ENCODE measurements at places on chromosomes 7 and 10. TPM values are rescaled to one million over a fixed set of nuclear protein-coding genes. Genes with fewer than 3 reads are reported as not detected.

The FKBP6 gene
- total RNA-seq, result not detected

The ATOH7 gene
- not detected for total RNA-seq

The CYP3A7 gene
- not detected for total RNA-seq

The TRIM4 gene
- 16.0 TPM for total RNA-seq

The NRG3 gene
- total RNA-seq, result not detected

The CYP2C19 gene
- total RNA-seq, result not detected

The ZNF853 gene
- not detected for total RNA-seq

The SPAG6 gene
- not detected for total RNA-seq

The RBP4 gene
- 4.5 TPM for total RNA-seq

The TRIL gene
- not detected for total RNA-seq

The SPDYE8 gene
- not detected for total RNA-seq

The CCDC3 gene
- not detected for total RNA-seq

The WDR11 gene
- total RNA-seq, result 40.4 TPM

The TRIP6 gene
- 20.0 TPM for total RNA-seq

DNA sequence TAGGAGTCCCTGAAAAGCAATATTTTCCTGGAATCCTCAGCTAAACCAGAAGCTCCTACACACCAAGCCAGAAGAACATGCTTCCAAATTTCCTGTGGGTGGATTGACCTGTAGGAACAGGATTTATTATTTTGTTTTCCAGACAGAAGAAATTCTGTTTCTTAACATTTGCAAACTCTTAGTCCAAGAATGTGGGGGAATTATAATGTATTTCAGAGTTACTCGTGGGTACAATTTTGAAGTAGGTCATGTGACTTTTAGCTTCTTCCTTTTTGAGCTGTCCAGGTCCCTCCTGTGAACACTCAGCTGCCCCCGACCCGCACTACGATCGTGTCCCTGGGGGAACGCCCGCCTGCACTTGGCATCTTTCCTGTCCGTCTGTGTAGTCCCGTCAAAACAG, 27.7 kb upstream of the VIPR2 start:
- no peak for DNase-seq

DNA sequence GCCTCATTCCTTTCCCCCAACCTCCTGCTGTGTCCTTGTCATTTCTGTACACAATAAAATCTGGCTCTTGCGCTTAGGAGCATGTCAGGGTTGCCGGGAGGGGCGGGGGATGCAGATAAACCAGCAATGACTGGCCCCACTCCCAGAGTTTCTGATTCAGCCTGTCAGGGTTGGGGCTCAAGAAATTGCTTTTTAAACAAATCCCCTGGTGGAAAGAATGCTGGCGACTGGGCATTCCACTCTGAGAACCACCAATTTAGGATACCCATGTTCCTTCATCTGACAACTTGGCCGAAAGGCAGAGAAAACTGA, 376.4 kb downstream of the TCERG1L start:
- no peak for DNase-seq

DNA sequence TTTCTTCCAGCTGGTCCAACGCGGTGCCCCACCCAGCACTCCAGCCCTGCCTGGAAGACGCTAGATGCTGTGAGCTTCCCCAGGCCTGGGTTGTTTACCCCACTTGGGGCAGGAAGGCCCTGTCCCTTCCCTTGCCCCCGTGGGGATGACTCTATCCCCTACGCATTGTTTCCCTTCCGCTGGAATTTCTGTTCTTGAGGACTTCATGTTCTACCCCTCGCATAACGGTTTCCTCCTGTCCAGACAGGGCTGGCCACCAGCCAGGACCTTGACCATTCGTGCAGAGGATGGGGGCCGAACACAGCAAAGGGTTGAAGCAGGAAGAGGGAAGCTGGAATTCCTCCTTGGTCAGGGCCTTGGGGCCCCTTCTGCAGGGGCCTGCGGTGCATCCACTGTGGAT, 14.7 kb upstream of the SERPINE1 start:
- no peak for DNase-seq

GRCh38 chr10:128922172-128922571, 544.9 kb upstream of the MGMT start:
- no peak for DNase-seq

DNA sequence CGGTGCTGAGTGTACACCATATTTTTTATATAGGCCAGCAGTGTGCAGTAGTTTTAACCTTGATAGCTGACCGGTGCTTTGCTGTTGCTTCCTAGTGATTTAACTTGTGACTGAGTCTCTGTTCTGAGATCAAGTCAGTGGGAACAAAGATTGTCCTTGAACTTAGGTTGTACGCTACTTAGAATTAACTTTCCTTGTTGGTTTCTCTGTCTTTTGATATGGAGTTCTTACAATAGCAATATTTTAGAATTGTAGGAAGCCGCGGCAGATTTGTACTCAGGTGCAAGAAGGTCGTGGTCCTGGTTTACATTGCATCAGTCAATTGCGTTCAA, 1.3 kb downstream of the DDX21 start:
- DNase-seq, result no peak

- DNase-seq, result no peak
Observed at GRCh38 chr7:107100824-107101223, 56.3 kb downstream of the PRKAR2B start.

DNA sequence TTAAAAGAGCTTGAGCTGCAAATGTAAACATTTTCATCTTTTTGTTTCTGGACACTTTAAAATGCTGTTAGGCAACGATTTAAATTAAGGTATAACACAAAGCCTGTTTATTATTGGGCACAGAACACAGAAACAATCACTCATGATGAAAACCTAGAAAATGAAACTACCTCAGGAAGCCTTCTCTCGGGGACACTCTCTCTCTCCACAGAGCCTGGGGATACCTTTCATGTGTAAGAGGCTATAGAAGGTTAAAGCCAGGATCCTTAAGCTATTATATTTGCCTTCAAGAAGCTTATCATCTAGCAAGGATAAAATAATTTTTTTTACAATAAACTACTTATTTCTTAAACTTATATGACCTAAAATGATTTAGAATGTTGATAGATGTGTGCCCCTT, 194.1 kb downstream of the SKAP2 start:
- no peak for DNase-seq

GRCh38 chr7:1856161-1856887, 186.2 kb downstream of the ELFN1 start:
- no peak for DNase-seq

DNA sequence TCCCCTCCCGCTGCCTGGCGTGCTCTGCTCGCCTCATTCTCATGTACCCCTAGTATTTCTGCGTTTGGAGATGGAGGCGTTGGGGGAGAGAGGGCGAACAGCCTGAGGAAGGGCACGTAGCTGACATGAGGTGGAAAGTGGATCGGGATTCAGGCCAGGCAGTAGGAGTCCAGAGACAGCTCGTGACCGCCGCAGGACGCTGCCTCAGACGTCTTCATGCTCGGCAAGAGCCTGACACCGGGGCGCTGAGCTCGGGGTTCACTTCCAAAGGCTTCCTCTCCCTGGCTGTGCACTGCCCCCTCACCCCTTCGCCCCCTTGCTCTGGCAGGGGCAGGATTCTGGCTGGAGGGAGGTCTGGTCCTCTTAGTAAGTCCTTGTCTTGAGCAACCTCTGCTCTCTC, 374.4 kb upstream of the MKI67 start:
- DNase-seq, result no peak

- DNase-seq, result no peak
Observed at GRCh38 chr10:123891144-123892071, at the start of gene CPXM2. TSS of gene CPXM2 (minus strand) at chr10:123891807. CDS start at chr10:123891659, 148 bp downstream.

GRCh38 chr10:73863039-73863817, 11.1 kb downstream of the CAMK2G start:
- no peak for DNase-seq

GRCh38 chr10:124647421-124648130, 96.6 kb downstream of the FAM53B start:
- peak; percentile 45 for DNase-seq

GRCh38 chr10:45419676-45420025, 45.6 kb downstream of the ALOX5 start:
- no peak for DNase-seq

DNA sequence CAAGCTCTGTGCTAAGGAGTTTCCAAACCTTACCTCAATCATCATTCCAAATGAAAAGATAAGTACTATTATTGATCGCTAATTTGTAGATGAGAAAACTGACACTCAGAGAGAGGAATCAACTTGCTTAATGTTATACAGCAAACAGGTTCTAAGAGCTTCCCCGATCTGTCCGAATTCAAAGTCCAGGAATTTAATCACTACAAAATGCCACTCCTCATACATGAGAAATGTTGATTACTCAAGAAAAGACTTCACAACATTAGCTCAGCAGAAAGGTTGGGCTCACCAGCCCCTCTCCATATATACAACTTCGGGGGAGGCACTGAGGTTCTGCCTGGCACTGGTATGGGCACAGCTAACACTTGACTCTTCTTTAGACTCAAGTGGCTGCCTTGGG, 80.7 kb downstream of the SLC16A9 start:
- no peak for DNase-seq

DNA sequence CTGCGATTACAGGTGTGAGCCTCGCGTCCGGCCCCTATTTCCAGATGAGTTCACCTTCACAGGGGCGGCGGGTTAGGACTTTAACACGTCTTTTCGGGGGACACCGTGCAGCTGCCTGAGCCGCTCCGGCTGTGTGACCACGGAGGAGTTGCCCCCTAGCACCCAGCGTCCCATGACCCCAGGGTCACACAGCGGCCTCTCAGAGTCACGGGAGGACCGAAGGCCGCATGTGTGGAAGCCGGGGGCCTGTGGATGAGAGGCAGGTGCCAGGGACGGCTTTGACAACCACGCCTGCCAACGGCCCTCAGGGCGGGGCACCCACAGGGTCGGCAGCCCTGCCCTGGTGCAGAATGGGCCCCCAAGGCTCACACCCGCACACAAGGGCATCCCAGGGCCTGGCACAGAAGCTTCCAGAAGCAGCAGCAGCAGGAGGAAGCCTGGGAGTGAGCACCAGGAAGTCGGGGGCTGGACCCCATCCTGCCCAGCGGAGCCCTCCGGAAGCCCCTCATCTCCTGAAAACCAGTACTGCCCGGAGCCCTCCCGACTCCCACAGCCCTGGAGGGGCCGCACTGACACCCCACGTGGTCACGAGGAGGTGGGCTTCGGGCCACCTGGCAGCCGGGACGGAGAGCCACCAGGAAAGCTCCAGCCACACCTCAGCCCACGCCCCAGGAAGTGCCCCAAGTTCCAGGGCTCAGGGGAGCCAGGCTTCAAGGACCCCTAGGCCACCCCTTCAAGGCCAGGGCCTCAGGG, 32.7 kb downstream of the ADAP1 start:
- DNase-seq, result no peak

- DNase-seq, result peak; percentile 61
Observed at GRCh38 chr7:111560773-111561653, 1.3 kb downstream of the IMMP2L start.

GRCh38 chr10:3886191-3886590, 101.2 kb upstream of the KLF6 start:
- no peak for DNase-seq

- DNase-seq, result no peak
Observed at GRCh38 chr7:36217211-36217960, 64.3 kb downstream of the EEPD1 start.

GRCh38 chr7:28125431-28126409, 54.9 kb downstream of the JAZF1 start:
- DNase-seq, result no peak

- no peak for DNase-seq
Observed at GRCh38 chr7:65230231-65230630, 143.4 kb upstream of the ZNF92 start.

DNA sequence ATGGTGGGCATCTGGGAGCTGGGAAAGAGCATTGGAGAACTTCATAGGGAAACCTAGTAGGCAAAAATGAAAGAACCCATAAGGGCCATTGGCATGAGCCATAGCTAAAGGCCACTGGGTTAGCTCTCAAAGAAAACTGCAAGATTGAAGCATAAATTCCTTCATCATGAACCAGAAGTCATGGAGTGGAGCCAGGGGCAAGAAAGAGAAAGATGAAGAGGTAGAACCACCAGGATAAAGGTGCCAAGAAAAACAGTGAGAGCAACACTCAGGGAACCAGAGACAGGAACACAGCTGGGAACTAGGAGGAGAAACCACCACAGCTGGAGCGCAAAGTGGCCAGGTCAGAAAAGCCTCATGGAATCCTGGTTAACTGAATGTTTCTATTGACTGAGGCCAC, 11.5 kb upstream of the SGMS1 start:
- DNase-seq, result no peak

DNA sequence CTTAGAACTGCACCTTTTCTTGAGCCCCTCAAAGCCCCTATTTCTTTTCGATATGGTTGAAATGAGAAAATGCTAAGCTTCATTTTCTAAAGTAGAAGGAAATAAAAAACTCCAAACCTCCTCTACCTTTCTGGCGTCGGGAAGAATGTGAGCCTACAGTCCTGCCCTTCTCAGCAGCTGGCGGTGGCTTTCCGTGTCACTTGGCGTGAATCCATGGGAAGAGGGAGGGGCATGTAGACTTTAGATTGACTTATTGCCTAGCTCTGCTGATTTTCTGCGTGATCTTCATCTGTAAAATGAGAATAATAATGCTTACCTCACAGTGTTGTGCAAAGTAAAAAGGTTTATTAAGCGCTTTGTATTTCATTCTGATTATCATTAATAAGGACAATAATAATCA, 35.0 kb downstream of the PRR15 start:
- peak; percentile 85 for DNase-seq

DNA sequence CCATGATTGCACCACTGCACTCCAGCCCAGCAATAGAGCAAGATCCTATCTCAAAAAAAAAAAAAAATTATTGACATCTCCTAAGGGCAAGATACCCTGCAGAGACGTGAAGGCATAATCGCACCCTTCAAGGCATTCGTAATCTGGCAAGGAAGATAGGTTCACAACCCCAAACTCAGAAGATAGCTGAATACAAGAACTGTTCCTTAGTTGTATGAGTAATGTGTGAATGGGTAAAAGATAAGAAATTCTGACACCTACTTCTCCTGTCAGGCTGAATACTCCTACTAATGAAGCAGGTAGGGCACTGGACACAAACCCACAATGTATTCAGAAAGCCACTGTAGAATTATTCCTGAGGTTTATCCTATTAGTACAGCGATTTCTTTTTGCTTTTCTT, 882.4 kb upstream of the AUTS2 start:
- DNase-seq, result no peak

DNA sequence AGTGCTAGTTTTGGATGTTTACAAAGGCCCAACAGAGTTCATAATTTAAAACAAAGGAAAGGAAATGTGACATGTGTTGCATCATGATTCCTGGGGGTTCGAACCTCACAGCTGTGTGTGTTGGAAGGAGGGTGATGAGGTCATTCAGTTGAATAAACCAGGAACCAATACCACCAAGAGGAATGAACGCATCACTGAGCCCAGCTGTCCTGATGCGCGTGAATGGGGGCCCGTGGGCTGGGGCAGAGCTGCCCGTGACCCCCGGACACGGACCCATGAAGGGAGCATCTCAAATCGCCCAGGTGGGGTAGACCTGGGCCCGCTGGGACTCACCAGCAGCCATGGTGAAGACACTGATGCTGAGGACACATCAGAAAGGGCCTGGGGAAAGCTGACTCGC, 33.0 kb downstream of the BRI3 start:
- DNase-seq, result no peak

- DNase-seq, result no peak
Observed at GRCh38 chr7:130142654-130143333, 62.4 kb downstream of the TMEM209 start.
